ENCODE measurements at places on chromosomes 7 and 10.

GRCh38 chr10:110137142-110137545 lies 70.3 kb upstream of the MXI1 start:
- DNase-seq, result no peak

DNA sequence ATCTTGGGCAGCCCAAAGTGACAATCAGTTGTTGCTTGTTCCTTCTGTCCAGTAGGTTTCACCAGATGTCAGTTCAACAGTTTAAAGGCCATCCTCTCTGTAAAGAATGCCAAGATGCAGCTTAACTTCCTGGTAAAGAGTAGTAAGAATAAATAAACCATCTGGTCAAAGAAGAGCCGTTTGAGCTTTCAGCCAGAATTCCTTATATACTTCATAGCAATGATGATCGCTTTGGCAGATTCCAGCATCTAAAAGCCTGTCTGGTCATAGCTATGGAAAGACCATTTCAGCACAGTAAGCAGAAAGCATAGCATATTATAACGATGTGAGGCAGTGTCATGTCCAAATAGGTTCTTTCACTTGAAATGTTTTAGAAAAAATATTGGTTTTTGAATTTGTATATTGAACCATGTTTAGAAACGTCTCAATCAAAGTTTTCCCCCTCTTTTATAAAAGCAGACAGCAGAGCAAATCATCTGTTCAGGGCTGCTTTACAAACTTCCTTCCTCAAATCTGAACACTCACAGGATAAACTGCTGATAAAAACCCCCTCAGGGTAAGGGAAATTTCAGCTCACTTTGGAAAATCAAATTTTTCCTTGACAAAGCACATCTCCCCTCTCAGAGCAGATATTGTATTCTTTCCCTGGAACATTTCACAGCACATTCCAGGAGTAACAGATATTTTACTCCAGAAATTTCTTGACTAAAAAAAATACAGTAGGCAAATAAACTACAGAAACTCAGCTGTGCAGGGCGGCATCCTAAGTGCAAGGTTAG lies 184.1 kb downstream of the NOC3L start:
- DNase-seq, result no peak

- DNase-seq, result no peak
Observed at GRCh38 chr7:73894733-73895551, 34.0 kb downstream of the TMEM270 start.

DNA sequence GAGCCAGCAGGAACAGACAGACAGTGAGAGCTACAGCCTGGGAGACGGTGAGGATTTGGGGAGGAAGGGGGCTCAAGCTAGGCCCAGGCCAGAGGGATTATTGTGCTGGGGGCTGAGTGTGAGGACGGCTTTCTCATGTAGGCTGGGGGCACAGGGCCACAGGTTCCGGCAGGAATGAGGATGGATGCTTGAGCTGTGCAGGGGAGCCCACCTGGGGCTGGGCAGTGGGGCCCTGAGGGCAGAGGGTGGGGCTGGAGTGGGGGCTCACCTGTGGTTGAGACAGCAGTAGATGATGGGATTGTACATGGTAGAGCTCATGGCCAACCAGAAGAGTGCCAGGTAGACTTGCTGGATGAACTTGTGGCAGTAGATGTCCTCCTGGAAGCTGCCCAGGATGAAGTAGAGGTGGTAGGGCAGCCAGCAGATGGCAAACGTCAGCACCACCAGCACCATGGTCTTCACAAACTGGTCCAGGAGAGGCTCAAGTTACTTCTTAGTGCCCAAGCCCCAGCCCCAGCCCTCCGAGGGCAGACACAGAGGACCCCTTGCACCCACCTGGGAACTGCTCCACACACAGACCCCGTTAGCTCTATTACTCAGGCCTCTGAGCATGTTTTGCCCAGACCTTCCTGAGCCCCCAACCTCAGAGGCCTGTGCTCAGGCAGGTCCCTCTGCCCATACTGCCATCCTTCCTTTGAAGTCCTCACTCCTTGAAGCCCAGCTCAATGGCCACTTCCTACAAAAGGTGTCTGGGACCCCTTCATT lies 9.7 kb downstream of the TACR2 start:
- no peak for DNase-seq

DNA sequence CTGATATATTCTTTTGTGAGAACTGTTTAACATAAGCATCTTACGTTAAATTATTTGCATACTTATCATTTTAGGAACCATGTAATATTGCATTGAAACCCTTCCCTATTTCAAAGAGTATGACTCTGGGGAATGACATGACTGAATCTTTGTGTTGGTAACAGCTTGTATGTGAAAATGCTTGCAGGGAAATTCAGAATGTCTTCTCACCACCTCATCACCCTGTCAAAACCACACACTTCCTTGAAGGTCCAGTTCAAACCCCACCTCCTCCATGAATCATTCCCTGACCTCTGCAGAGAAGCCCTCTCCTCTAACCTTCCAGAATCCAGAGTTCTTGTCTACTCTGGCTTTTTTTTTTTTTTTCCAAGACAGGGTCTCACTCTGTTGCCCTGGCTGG lies 26.3 kb upstream of the NKX2-3 start:
- DNase-seq, result no peak

- peak; percentile 69 for DNase-seq
Observed at GRCh38 chr7:111735661-111736551, 173.6 kb upstream of the IMMP2L start.

DNA sequence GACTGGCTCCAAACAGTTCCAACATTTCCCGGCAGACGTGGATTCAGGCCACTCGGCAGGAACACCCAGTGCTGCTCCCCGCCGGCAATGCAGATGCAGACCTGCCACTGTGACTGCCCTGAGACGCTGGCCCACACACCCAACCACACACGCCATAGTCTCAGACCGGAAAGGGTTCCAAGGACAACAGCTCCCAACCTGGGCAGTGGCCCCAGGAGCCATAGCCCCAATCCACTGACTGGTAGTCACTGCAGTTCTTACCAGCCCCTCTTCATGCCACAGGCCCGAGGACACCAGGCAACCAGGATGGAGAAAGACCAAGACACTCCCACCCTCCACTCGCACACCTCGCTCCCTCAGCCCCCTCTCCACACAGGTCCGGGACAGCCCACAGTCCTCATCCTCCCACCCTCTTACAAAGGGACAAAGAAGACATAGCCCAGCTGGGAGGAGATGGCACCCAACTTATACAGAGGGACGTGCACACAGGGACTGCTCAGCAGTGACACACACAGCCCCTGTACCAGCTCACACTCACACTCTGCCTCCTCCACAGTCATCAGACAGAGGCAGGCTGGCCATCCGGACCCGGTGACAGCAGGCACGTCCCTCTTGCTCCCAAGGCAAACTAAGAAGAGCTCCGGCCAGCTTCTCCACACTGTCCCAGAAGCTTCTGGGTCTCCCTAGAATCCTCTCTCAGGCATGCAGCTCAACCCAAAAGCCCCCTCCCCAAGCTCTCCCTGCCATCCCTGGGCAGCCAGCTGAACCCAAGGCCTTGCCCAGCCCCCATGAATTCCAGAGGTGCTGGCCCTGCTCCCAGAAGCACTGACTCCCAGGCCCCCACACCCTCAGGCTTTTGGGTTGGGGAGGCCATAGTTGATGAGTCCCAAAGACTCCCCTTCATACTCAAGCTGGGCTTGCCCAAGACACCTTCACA lies 24.8 kb downstream of the KCNH2 start:
- DNase-seq, result no peak

- DNase-seq, result no peak
Observed at GRCh38 chr10:56286096-56286495, 75.0 kb downstream of the ZWINT start.

GRCh38 chr7:140541513-140542227 lies 62.4 kb upstream of the MKRN1 start:
- peak; percentile 76 for DNase-seq

- no peak for DNase-seq
Observed at GRCh38 chr10:35398908-35399307, 62.6 kb downstream of the CCNY start.

DNA sequence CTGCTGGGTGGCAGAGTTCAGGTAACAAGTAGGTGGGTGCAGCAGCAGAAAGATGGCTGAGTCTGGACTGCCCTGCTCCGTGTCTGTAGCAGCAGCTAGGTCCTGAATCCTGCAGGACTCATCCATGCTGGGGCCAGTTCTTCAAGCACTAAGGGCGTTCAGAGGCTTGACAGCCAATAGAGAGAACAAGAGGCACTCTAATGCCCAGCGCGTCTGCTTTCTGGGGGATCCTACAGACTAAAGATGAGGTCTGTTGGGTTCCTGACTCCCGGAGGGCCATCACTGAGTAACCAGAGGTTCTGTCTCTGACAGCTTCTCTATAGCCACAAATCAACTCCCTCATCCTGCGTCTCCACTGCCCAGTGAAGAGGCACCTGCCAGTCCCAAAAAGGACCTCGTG lies 125.5 kb downstream of the PTPN20 start:
- DNase-seq, result no peak

DNA sequence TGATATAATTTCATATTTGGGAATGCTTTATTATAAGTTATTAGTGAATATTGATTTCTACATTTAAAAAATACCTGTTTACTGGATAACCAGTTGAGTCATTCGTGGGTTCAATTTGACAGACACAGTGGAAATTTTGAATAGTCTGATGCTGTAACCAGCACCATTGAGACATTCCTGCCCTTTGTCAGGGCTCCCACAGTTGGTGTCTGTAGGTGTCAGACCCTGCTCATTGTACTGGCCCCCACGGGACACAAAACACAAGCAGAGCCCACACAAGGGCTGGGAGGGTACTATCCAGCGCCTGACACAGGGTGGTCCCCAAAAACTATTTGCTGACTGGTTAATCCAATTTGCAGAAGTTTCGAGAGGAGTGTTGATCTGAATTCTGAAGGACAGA lies 35.9 kb downstream of the EEPD1 start:
- DNase-seq, result no peak

DNA sequence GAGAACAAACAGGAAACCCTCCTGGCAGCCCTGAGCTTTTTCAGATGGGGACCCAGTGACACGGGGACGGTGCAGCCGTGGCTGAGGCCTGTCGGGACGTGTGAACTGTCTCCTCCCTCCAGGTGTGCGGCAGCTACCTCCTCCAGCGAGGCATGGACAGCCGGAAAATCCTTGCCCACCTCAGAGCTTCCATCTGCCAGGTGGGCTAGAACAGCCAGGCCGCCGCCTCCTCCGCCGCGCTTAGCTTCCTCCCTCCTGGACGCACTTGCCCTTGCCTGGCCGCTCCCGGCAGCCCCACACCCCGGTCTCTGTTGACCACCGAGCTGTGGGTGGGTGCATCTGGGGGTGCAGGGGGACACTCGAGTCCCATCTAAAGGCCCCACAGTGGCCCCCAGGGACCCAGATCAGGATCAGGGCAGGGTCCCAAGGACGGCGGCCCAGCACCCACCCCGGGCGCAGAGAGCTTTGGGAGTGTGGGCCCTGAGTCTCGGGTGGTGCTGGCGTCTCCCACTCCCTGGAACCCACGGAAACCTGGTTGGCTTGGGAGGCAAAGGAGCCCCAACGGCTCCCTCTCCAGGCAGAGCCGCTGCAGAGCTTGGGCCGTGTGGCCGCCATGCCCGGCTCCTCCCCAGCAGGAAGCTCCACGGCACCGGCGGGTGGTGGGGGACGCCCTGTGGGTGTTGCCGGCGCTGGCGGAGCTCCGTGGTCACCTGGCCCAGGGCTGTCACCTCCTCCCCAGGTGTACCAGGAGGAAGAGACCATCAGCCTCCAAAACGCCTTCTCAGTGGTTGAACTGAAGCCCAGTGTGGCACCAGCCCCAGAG lies 32.9 kb upstream of the UTF1 start:
- no peak for DNase-seq

DNA sequence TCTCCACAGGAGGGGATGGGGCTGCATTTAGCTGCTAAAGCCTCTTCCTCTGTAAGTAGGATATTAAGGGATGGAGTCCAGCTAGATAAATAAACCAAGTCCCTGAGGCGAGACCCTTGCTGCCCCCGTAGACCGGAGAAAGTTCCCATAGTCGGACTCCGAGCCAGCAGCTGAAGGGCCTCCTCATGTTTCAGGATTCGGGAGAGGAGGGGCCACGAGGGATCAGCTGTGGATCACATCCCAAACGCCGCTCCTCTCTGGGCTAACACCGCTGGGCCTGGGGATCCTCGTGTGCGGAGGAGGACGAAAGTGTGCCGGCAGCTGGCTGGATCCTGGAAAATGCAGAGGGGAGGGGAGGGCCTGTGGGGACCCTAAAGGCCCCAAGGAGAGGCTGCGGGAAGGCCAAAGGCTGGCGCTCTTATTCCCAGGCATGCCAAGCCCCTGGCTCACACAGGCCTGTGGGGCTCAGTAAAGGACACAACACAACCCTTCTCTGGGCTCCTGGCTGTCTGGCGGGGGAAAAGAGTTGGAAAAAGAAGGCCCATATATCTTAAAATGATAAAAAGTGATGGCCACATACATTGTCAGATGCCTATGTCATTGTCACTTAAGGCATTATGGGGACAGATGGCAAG lies 82.5 kb upstream of the TMEM72 start:
- peak; percentile 67 for DNase-seq

DNA sequence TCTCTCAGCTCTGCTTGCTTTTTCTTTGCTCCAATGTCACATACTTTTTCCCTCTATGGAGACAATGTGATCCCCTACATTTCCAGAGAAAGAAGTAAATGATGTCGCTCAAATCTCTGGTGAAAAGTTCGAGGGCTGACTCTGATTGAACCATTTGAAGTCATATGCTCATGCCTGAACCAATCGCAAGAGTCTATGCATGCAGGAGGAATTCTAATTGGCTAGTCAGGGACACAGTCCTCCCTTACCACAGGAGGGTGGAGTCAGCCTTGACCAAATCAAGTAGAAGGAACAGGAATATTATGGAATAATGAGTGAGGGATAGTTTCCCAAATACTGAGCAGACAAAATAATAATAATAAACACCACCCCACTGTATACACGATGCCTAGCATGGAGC lies 96.8 kb downstream of the PRLHR start:
- DNase-seq, result no peak

DNA sequence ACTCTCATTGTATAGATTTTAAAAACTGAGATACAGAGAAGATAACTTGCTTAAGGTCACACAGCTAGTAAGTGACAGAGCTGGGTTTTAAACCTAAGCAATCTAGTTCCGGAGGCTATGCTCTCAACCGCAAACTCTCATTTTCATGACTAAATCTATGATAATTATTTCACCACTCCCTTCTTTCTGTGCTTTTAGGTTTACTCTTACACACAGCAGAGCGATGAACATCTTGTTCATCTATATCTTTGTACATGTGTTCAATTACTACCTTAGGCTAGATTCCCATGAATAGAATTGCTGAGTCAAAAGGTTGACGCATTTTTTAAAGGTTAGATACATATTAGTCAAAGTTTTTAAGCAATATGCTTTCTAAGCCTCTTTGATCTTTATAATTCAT lies 154.8 kb downstream of the CHN2 start:
- DNase-seq, result no peak

GRCh38 chr7:128303643-128304042 lies 40.1 kb downstream of the RBM28 start:
- DNase-seq, result no peak

DNA sequence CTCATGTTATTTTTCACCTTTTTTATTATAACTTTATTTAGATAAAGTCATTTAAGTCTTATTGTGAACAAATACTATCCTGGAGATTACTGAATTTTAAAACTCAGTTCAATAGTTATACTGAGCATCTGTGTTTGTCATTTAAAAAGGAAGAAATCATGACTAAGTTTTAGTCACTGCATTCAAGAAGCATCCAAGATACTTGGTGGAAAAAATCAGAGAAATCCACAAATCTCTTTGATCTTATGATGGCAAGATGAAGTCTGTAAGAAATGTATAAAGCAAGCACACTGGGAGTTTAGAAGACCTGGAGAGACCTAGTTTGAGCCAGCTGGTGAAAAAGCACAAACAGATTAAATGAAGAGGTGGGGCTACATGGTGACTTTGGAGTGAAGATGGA lies 529.8 kb upstream of the IGFBP3 start:
- no peak for DNase-seq

All from nephron progenitor cell (in vitro differentiated cells).